ENCODE measurements at places on chromosomes 3 and 15.

DNA sequence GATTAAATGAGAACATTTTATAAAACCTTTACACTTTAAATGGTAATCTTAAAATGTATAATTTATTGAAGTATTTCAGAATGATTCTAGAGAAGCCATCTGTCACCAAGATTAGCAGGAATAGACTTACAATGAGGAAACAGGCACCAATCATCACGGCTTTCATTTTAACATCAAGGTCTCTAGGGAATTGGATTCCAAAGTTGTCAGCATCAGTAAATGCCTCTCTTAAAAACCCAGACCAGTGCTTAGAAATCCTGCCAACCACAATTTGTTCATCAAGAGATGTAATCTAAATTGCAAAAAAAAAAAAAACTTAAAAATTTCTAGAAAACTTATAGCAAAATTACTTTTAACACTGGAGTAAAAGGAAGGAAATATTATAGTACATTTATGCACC, 20.3 kb downstream of the PLSCR2 start:
- DNase-seq: no peak

DNA sequence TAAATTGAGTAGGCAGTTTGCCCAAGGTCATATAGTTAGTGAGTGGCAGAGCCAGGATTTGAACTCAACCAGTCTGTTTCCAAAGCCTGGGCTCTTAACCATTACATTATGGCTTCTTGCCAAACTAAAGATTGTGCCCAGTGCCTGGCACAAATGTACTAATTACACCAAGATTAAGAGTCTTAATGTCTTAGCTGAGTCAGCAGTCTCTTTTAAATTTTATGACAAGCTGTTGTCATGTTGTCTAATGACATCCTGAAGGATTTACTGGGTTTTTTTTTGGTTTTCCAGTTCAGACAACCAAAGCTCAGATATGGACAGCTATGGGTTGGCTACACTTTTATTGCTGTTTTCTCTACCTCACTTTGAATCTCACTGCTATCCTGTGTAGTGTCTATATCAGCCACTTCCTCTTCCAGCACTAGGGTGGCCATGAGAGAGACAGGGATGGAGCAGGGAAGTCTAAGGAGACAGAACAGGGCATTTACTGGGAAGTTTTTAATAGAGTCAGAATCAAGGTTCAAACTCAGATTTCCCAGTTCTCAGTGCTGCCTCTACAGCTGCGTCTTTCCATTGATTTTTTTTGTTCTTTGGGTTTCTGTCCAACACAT, 10.5 kb downstream of the FBXL2 start:
- no peak for DNase-seq

GRCh38 chr3:34034840-34035239, 236.4 kb downstream of the PDCD6IP start:
- DNase-seq: no peak

DNA sequence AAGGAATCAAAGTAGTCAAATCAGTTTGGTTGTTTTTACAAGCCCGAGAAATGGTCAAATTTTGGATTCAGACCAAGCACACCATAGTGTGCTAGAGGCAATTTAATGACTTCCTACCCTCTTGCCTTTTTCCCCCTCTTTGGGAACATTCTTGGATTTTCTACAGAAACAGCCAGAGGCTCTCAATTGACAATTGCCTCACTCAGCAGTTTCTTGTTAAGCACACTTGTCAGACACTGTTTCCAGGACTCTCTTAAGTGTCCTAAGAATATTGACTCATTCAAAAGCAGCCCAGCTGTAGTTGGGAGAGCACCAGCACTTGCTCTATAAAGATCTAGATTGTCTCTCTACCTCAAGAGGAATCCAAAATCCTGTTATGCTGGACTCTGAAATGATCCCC, 1.5 kb upstream of the SLC35G2 start:
- DNase-seq: no peak

- no peak for DNase-seq
Observed at GRCh38 chr3:27165321-27165721, 203.9 kb downstream of the NEK10 start.

DNA sequence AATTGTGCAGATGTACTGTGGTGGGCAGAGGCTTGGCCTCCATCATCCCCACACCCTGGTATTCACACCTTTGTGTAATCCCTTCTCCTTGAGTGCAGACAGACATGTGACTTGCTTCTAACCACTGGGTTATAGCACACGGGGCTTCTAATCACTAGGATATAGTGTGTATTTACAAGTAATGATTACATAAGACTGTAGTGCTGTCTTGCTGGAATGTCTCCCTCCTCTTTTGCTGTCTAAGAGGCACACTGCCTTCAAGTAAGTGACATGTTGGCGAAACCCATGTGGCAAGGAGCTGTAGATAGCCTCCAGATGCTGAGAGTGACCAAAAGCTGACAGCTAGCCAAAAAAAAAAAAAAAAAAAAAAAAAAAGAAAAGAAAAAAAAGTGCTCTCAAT, 542.7 kb upstream of the MDFIC2 start:
- DNase-seq: no peak

DNA sequence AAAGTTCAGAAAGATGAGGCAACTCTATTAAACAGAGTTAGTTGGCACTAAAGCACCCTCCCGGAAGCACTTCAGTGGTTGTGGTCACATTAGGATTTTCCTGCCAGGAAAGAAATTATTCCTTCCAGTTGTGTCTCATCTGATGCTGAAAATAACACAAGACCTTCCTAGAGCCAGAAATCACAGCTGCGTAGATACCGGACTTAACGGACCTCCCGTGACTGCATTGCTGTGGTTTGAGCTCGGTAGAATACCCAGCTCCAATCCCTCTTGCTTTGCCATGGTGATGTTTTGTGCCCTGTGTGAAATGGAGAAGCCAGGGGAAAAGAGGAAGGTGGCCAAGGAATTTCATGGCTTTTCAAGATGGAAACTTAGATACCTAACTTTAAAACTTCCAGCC, 215.0 kb upstream of the IGF1R start:
- no peak for DNase-seq

DNA sequence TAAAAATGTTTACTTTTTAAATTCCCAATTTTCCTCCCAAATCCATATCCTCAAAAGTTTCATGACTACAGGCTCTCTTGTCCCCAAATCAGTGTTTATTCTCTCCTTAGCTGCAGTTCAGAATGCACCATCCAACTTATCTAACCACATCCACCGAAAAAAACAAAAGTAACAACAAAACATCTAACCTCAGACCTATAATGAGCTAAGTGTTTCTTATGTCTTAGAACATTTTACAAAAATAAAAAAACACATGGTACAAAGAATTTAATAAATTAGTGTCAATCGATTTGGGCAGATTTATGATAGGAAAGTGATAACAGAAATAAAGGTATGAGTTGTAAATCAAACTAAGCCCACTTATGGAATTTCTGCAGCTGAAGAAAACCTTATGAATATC, 13.6 kb downstream of the SATB1 start:
- no peak for DNase-seq

DNA sequence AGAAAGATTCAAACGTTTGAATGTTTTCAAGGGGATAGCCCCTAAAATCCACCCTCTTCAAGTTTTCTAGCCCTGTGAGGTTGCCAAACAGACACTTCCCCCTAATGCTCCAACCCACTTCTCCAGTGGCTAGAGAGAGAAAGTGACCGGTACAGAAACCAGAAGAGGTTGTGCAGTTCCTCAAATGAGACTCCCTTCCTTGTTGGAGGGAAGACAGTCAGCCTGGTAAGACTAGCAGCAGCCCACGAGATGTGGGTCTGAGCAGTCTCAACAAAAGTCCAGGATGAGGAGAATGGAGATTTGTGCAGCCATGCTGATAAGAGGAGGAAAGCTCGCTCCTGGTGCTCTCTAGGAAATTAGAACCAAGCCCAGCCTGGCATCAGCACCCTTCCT, 222.8 kb upstream of the TPRG1 start:
- no peak for DNase-seq

Data from activated CD4-positive, alpha-beta T cell treated with anti-CD3 and anti-CD28 coated beads for 1 hour (primary cell).